ENCODE measurements at places on chromosomes 13 and 19.

GRCh38 chr19:3423183-3423829, 56.9 kb downstream of the NFIC start:
- no peak overlapping the region for H3K27ac ChIP-seq
- no peaks in the 10 kb centered on the region for H3K27me3 ChIP-seq
- H3K4me3 ChIP-seq, result no peak overlapping the region
- DNase-seq, result no peak
- no peaks in the 10 kb centered on the region for H3K36me3 ChIP-seq

- H3K36me3 ChIP-seq, result no peaks in the 10 kb centered on the region
- no peak overlapping the region for H3K27ac ChIP-seq
- no peak overlapping the region for H3K4me3 ChIP-seq
- no peaks in the 10 kb centered on the region for H3K27me3 ChIP-seq
- no peaks in the 10 kb centered on the region for H3K4me1 ChIP-seq
- no peak for DNase-seq
Observed at GRCh38 chr19:29884466-29884865, 57.6 kb upstream of the URI1 start.

DNA sequence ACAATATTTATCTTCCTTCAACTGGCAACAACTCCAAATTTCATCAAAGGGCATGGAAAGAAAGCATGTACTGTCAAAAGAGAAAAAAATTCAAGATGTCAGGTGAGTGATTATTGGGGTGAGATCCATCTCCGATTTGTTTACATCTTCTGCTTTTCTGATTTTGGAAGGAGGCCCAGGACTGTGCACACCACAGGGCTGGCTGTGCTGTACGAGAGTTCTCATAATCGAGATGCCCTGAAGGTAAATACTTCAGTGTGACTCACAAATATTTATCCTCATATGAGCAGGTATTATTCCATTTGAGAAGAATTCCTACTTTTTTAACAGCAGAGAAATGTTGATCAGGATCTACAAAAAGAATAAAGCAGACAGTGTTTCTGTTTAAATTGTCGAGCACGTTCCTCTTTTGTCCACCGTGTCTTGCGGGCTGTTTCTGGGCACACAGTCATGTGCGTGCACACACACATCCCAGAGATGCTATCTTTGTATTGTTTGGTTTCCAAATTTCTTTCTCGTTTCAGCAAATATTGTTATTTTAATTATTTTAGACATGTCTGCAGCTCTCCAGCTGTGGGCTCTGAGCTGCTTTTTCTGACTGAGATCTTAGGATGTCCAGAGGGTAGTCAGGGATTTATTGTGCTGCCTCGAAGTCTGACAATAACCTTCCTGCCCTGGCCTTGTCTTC, 103.8 kb downstream of the KL start:
- no peak for DNase-seq
- peaks cover 13% of the 10 kb centered on the region for H3K4me1 ChIP-seq

DNA sequence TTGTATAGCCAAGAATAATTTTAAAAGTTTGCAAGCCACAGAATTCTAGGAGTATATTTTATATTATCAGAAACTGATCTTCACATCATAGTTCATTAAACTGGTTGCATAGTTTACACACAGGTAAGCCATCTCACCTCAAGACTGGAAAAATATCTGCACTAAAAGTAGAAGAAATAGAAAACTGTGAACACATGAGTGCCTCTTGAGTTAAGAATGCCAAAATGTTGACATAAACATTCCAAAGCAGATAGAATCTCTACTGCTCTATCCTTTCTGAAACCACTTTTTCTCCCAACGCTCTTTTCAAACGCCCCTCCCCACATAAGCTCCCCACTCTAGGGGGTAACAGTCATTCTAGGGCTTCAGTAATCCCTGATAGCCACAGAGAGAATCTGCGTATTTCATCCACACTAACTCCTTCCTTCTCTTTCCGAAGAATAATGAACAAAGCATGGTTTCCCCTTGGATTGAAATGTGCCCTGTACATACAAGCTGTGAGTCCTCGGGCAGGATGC, 201.5 kb downstream of the IRS2 start:
- no peak overlapping the region for H3K27ac ChIP-seq
- H3K4me1 ChIP-seq, result peaks cover 12% of the 10 kb centered on the region
- no peak overlapping the region for H3K4me3 ChIP-seq
- H3K36me3 ChIP-seq, result no peaks in the 10 kb centered on the region

- peaks cover 97% of the 10 kb centered on the region for H3K27me3 ChIP-seq
- H3K4me1 ChIP-seq, result no peaks in the 10 kb centered on the region
- no peak overlapping the region for H3K27ac ChIP-seq
- peak overlapping the region; percentile 77 for H3K4me3 ChIP-seq
Observed at GRCh38 chr13:78602561-78603239, 652 bp downstream of the POU4F1 start.

DNA sequence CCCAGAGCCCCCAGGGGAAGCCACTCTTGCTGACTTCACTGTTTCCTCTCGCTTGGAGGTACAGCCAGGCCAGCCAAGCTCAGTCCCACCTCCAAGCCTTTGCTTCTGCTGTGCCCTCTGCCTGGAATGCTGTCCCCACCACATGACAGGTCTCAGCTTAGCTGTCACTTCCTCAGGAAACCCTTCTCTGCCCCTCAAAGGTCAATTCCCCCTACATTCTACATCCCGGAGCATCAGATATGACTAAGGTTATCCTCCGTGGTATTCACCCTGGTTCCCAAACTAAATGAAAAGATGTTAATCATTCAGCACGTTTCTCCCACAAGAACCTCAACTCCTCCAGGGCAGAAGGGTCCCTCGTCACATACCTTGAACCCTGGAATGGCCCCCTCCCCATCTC, 53.5 kb downstream of the PTPRS start:
- no peak overlapping the region for H3K4me3 ChIP-seq
- no peaks in the 10 kb centered on the region for H3K27me3 ChIP-seq
- no peaks in the 10 kb centered on the region for H3K4me1 ChIP-seq
- H3K27ac ChIP-seq, result no peak overlapping the region
- DNase-seq, result no peak

DNA sequence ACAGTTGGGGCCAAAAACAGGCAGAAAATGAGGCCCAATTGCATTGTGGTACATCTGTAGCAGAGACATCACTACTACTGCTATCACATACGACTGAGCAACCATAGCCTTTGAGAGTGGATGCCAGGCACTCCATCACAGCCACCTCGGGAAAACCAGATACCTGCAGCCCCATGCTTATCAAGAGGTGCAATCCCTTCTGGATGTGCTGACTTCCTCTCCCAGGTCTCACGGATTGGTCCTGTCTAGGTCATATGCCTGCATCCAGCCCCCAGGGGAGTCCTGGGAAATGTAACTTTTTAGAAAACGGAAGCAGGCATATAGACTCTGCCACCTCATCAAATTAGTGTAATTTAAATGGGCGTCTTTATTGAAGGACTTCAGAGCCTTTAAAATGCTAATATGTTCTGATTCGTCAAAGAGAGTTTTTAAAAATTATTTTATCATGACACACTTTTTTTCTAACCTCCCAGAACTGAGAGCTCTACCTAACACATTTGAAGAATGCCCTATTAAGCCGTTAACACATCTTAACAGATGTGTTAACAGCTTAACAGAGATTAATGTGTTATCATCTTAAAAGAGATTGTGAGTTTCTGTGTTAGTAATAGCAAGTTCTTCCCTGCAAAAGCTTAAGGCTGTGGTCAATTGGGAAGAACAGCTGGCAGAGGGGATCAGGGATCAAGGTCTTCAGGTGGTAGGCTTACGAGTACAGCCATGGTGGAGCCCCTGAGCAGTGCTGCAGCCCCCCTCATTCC, 63.9 kb downstream of the DLEU7 start:
- H3K4me3 ChIP-seq, result no peak overlapping the region
- no peak overlapping the region for H3K27ac ChIP-seq
- peaks cover 55% of the 10 kb centered on the region for H3K27me3 ChIP-seq

- DNase-seq, result no peak
- no peak overlapping the region for H3K27ac ChIP-seq
- no peaks in the 10 kb centered on the region for H3K36me3 ChIP-seq
- H3K4me3 ChIP-seq, result no peak overlapping the region
- no peaks in the 10 kb centered on the region for H3K27me3 ChIP-seq
- H3K4me1 ChIP-seq, result peaks cover 2% of the 10 kb centered on the region
Observed at GRCh38 chr13:34257966-34258365, 440.0 kb downstream of the RFC3 start.

DNA sequence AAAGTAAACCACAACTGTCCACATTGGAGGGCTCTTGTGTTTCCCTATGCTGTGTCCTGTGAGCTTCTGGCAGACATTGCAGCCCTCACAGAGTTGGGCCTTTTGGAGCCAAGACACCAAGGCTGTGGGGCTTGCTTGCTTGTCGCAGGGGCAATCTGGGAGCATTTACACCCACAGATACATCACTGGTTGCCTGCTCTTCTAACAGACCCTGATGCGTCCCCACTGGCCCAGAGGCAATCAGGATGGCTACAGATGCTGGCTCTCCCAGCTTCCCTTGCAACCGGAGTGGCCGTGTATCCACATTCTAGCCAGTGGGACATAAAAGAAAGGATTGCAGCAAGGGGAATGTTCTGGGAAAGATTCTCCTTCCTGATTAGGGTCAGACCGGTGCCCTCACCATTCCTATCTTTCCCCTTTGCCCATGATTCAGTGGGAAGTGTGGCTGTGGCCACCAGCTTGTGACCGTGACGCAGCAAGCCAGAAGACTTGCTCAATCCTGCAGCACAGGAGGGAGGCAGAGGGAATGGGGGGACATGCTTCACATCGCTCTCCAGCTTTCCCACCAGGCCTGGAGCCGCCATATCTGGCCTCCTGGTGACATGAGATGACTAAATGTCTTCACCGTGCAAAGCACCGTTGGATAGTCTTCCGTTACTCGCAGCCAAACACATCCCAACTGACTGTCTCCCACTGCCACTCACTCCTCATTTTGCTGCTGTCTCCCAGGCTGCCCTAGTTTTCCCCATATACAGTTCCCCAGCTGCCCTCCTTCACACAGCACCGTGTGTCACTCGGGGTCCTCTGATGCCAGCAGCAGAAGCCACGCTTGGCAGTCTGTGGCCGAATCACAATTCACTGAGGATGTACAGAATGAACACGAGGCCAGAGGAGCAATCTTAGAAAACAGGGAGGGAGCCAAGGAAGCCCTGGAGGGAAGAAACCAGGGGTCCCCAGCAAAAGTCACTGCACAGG, 151.0 kb downstream of the DPF1 start:
- H3K27me3 ChIP-seq, result no peaks in the 10 kb centered on the region
- H3K36me3 ChIP-seq, result no peaks in the 10 kb centered on the region
- H3K4me3 ChIP-seq, result no peak overlapping the region
- H3K27ac ChIP-seq, result no peak overlapping the region

DNA sequence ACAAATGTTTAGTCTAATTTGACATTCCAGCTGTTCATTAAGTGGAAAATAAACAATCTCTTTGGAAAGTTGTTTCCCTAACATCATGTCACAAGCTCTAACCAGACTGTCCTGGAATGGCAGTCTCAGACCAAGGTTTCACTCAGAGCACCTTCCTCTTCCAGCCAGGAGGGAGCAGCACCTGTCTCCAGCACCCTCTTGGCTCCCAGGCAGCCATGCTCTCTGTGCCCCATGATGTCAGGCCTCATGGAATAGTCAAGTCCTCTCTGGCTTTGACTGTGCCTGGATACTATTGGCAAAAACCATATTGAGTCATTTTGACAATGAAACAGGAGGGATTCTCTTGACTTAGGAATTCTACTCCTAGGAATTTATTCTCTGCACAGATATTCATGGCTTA, 171.4 kb downstream of the OXGR1 start:
- H3K27ac ChIP-seq, result no peak overlapping the region
- DNase-seq, result peak; percentile 84
- no peaks in the 10 kb centered on the region for H3K36me3 ChIP-seq
- no peak overlapping the region for H3K4me3 ChIP-seq

- H3K4me1 ChIP-seq, result no peaks in the 10 kb centered on the region
- DNase-seq, result peak; percentile 98
- H3K27me3 ChIP-seq, result no peaks in the 10 kb centered on the region
- peak overlapping the region; percentile 95 for H3K27ac ChIP-seq
Observed at GRCh38 chr19:48169578-48169938, 586 bp downstream of the LIG1 start.

- no peaks in the 10 kb centered on the region for H3K4me1 ChIP-seq
- H3K36me3 ChIP-seq, result peaks cover 6% of the 10 kb centered on the region
- H3K27ac ChIP-seq, result no peak overlapping the region
- no peak for DNase-seq
Observed at GRCh38 chr13:45180713-45181601, 19.9 kb downstream of the KCTD4 start.

GRCh38 chr13:28089065-28089464, 11.3 kb downstream of the FLT3 start:
- H3K36me3 ChIP-seq, result no peaks in the 10 kb centered on the region
- H3K27ac ChIP-seq, result no peak overlapping the region
- no peaks in the 10 kb centered on the region for H3K4me1 ChIP-seq
- no peaks in the 10 kb centered on the region for H3K27me3 ChIP-seq
- DNase-seq, result no peak

DNA sequence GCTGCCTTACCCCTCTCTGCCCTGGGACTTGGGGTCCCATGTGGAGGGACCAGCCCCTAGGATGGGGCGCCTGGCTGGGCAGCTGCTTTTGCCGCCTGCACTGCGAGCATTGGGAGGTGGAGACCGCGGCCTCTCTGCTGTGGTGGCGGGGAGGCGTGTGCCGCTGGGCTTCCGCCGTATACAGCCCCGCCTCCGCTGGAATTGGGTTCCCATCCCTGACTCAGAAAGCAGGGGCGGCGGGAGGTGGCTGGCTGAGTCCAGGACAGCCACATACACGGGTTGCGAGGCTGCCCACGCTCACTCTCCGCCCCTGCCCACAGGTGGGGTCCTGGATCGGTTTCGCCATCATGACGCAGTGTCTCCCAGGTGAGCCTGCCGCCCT, 6.6 kb downstream of the NDUFB7 start:
- no peaks in the 10 kb centered on the region for H3K27me3 ChIP-seq
- no peaks in the 10 kb centered on the region for H3K36me3 ChIP-seq
- no peak overlapping the region for H3K27ac ChIP-seq
- peaks cover 6% of the 10 kb centered on the region for H3K4me1 ChIP-seq
- no peak overlapping the region for H3K4me3 ChIP-seq

DNA sequence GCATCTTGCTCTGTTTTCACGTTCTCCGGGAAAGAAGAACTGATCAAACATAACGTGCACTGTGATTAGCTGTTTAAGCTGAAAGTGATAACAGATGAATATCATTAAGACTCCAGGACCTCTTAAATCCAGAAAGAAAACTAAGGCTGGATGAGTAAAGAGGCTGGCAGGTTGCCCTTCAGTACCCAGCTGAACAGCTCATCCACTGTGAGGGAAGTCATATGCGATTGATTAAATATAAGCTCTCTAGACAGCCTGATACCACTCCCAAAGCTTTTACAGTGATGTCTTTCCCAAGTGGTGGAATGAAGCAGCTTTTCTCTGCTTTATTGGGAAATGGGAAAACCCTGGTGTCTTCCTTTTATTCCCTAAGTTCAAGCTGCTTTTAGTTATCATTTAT, 116.9 kb downstream of the EFNB2 start:
- no peaks in the 10 kb centered on the region for H3K36me3 ChIP-seq
- H3K27me3 ChIP-seq, result no peaks in the 10 kb centered on the region
- H3K27ac ChIP-seq, result no peak overlapping the region
- H3K4me3 ChIP-seq, result no peak overlapping the region

- H3K4me1 ChIP-seq, result no peaks in the 10 kb centered on the region
- H3K36me3 ChIP-seq, result no peaks in the 10 kb centered on the region
- H3K27ac ChIP-seq, result peak overlapping the region; percentile 84
- DNase-seq, result peak; percentile 56
- no peak overlapping the region for H3K4me3 ChIP-seq
- no peaks in the 10 kb centered on the region for H3K27me3 ChIP-seq
Observed at GRCh38 chr19:9883231-9883758, 48.2 kb downstream of the PIN1 start.
